ENCODE measurements at places on chromosomes 5 and 9.

- peak; percentile 35 for DNase-seq
Observed at GRCh38 chr9:14692470-14693250, 572 bp downstream of the ZDHHC21 start.

GRCh38 chr5:94113-94892 is 2.3 kb downstream of the PLEKHG4B start:
- DNase-seq, result no peak

- DNase-seq, result no peak
Observed at GRCh38 chr9:92440751-92441046, 16.4 kb upstream of the OMD start.

- no peak for DNase-seq
Observed at GRCh38 chr9:107218829-107219485, 64.1 kb upstream of the RAD23B start.

- no peak for DNase-seq
Observed at GRCh38 chr9:131476777-131477345, 25.9 kb upstream of the POMT1 start.

DNA sequence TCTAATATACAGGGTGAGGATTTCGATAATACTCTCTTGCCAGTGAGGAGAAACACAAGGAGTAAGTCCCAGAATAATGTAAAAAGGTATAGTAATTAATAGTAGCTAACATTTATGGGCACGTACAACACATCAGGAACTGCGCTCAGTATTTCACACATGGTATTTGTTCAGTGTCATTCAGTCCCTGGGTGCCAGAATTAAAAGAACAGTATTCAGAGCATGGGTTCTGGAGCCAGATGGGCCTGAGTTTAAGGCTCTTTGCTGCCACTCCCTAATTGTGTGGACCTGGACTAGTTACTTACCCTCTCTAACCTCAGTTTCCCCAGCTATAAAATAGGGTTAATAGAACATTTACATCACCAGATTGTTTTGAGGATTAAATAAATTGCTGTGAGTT is 16.3 kb downstream of the OSTF1 start:
- DNase-seq, result no peak

GRCh38 chr9:5532790-5533189 is 22.5 kb downstream of the PDCD1LG2 start:
- no peak for DNase-seq

DNA sequence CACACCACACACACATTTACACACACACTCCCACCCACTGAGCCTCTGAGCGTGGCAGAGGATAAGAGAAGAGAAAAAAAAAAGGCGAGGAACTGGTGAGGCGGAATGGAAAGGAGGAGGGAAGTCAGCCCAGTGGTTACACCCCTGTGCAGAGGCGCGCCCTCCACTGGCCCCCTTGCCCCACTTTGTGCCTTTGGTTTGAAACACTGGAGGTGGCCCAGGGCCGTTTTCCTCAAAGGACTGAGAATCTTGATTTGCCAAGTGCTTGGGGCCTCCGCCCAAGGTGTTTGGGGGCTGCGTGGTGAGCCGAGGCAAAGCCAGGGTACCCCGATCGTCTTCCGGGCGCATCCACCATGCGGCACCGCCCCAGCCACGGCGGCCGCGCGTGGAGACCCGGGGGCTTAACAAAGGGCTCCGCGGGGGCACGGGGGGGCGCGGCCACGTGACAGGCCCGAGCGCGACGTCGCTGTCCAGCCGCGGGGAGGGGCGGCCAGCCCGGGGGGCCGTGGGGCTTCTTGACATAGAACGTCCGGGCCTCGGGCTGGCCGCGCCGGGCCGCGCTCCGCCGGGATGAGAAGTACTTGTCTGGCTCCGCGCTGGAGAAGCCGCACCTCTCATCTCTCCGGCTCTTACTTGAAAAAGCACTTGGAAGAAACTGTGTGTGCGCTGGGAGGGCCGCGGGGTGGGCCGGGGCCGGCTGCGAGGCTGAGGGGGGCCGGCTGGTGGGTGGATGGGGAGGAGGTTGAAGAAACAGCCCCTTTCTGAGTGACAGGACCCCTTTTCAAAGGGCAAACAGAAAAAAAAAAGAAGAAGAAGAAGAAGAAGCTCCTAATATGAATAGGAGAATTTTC is 21.0 kb downstream of the NR2F1 start:
- DNase-seq, result peak; percentile 46

- DNase-seq, result no peak
Observed at GRCh38 chr9:123305879-123306278, 37.5 kb upstream of the STRBP start.

Measured in dermis blood vessel endothelial cell (primary cell).